Astrocyte (in vitro differentiated cells and primary cell): ENCODE measurements at places on chromosomes 1 and 21. TPM values are rescaled to one million over a fixed set of nuclear protein-coding genes. Genes with fewer than 3 reads are reported as not detected.

- no peaks in the 10 kb centered on the region for H3K27me3 ChIP-seq
- DNase-seq, result no peak
- H3K36me3 ChIP-seq, result no peaks in the 10 kb centered on the region
- no peak overlapping the region for H3K27ac ChIP-seq
These were observed 4.6 kb upstream of the PIAS3 start for GRCh38 chr1:145863282-145864018.

GRCh38 chr1:47262787-47263413 is 30.9 kb upstream of the TAL1 start:
- no peaks in the 10 kb centered on the region for H3K4me1 ChIP-seq
- H3K27ac ChIP-seq, result no peak overlapping the region
- no peak for DNase-seq
- peaks cover 24% of the 10 kb centered on the region for H3K36me3 ChIP-seq

DNA sequence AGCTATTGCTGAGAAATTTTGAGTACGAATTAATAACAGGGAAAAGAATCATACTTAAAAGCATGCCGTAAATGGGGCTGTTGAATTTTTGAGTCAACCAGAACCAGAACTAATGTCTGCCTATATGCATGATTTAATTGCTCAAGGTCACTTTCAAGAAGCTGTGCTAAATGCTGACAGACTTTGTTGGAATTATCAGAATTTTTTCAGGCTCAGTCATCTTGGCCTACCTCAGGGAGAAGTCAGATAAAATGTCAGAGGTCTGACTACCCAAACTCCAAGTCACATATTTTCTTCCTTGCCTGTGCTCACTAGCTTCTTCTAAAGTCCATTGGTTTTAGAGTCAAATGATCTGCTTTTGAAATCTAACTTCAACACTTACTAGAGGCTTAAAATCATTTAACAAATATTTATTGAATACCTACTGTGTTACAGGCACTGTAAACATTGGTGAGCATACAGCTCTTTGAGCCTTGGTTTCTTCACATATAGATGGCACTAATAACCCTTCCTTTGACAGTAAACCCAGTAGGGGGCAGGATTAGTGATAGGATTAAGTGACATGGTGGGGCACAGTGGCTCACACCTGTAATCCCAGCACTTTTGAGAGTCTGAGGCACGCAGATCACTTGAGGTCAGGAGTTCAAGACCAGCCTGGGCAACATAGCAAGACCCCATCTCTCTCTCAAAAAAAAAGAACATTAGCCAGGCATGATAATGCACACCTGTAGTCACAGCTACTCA is 121.2 kb upstream of the SLC44A3 start:
- H3K27me3 ChIP-seq, result no peaks in the 10 kb centered on the region
- peak; percentile 86 for DNase-seq
- H3K36me3 ChIP-seq, result no peaks in the 10 kb centered on the region

- H3K36me3 ChIP-seq, result no peaks in the 10 kb centered on the region
- peak; percentile 92 for DNase-seq
- no peaks in the 10 kb centered on the region for H3K27me3 ChIP-seq
- no peak overlapping the region for H3K4me3 ChIP-seq
- peaks cover 19% of the 10 kb centered on the region for H3K4me1 ChIP-seq
These were observed 284.6 kb downstream of the PTBP2 start for GRCh38 chr1:97006044-97006661.

DNA sequence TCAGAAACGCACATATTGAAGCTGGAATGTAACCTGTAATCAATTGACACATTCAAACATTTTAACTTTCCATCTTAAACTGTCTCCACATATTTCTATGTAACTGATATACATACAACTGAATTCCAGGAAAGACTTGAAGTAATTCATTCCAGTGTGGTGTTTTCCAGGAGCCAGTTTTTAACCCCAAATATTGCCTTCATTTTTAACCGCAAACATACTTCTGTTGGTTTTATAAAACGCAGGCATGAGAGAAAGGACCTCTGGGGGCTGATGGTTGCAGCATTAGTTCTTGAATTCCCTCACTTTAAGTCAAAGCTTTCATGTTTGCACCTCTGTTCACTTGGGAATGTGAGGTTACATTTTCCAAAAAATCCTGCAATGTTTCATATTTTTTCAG is 204.1 kb downstream of the CRB1 start:
- H3K4me3 ChIP-seq, result no peak overlapping the region
- DNase-seq, result no peak
- no peaks in the 10 kb centered on the region for H3K36me3 ChIP-seq
- H3K27me3 ChIP-seq, result no peaks in the 10 kb centered on the region
- peaks cover 3% of the 10 kb centered on the region for H3K4me1 ChIP-seq

- peak overlapping the region; percentile 7 for H3K27ac ChIP-seq
- H3K27me3 ChIP-seq, result no peaks in the 10 kb centered on the region
- peaks cover 15% of the 10 kb centered on the region for H3K4me1 ChIP-seq
- peak overlapping the region; percentile 4 for H3K4me3 ChIP-seq
These were observed 58.2 kb upstream of the SLC45A1 start for GRCh38 chr1:8259498-8260290.

- peaks cover 15% of the 10 kb centered on the region for H3K4me1 ChIP-seq
- no peak overlapping the region for H3K4me3 ChIP-seq
- peak; percentile 53 for DNase-seq
These were observed 14.3 kb downstream of the FBXO28 start for GRCh38 chr1:224127925-224128819.

The ABCD3 gene
- total RNA-seq, result 38.4 and 41.6 TPM in 2 replicates

The LIN28A gene
- 16.7 and 43.7 TPM in 2 replicates for total RNA-seq
